Stomach (tissue), 19 donors: ENCODE measurements at places on chromosomes 7 and 10.

- no peak overlapping the region for H3K4me3 ChIP-seq
- no peaks in the 10 kb centered on the region for H3K4me1 ChIP-seq
- H3K36me3 ChIP-seq: no peaks in the 10 kb centered on the region
- no peak for DNase-seq
Measured at GRCh38 chr10:75607576-75607975, 176.2 kb downstream of the LRMDA start.

DNA sequence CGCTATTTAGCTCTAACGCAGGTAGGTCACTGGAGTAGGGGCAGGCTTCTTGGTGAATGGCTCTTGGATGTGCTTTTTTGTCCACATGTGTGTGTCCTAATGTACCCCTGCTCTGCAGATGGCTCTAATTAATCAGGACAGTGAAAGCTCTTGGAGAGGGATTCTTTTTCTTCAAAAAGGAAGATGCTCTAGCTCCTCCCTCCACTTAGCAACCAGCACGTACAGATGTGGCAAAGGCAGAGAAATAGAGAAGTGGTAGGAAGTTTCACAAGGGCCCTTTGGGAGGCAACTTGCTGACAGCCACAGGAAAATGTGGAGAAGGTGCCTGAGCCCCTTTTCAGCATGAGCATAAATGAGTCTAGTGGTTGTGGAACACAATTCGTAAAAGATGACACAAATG, 221.7 kb downstream of the PLXNA4 start:
- DNase-seq: peak; percentile 14
- H3K27me3 ChIP-seq: peaks cover 7% of the 10 kb centered on the region
- H3K36me3 ChIP-seq: no peaks in the 10 kb centered on the region
- H3K4me1 ChIP-seq: peaks cover 7% of the 10 kb centered on the region
- no peak overlapping the region for H3K27ac ChIP-seq

DNA sequence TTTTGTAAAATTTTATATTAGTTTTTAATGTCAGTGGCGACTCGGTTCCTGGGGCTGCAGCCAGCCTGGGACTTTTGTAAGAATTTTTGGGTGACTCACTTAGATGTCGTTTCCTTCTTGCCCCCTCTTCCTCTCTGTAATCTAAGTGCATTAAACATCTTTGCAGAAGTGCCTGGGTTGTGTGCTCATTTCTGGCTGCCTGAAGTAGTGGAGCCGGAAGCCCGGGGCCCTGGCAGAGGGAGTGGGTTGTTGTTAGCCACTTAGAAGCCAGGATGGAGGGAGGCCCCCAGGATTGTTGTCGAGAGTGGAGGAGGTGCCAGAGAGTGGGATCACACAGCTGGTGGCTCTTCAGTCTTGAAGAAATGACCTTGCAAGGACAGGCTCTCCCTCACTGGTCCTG, 11.0 kb upstream of the TRIM8 start:
- no peaks in the 10 kb centered on the region for H3K27me3 ChIP-seq
- peak overlapping the region; percentile 26 for H3K27ac ChIP-seq
- H3K4me3 ChIP-seq: no peak overlapping the region
- DNase-seq: no peak
- H3K36me3 ChIP-seq: peaks cover 29% of the 10 kb centered on the region

- no peak overlapping the region for H3K27ac ChIP-seq
- peak; percentile 12 for DNase-seq
- no peaks in the 10 kb centered on the region for H3K27me3 ChIP-seq
- H3K4me3 ChIP-seq: no peak overlapping the region
Measured at GRCh38 chr7:150361402-150361801, 7.2 kb upstream of the REPIN1 start.

DNA sequence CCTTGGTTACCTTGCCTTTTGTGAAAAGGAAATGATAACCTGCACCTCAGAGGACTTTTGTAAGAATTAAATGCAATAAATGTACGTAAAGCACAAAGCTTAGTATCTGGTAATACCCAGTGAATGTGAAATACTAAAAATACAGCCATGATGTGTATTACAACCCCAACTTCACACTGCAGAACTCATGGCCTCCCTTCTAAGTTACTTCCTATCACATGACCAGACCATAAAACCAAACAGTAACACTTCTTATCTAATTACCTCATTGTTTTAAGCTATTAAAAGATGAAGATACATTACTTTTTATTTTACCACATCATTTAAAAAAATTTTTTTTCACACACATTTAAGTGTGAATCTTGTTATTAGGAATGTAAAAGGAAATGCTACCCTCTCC, 29.0 kb downstream of the VPS41 start:
- DNase-seq: no peak
- H3K27me3 ChIP-seq: no peaks in the 10 kb centered on the region
- H3K4me3 ChIP-seq: no peak overlapping the region

- H3K36me3 ChIP-seq: no peaks in the 10 kb centered on the region
- no peak overlapping the region for H3K27ac ChIP-seq
- H3K27me3 ChIP-seq: peaks cover 20% of the 10 kb centered on the region
- no peak overlapping the region for H3K4me3 ChIP-seq
- H3K4me1 ChIP-seq: no peaks in the 10 kb centered on the region
- peak; percentile 9 for DNase-seq
Measured at GRCh38 chr10:71080381-71081228, 131.8 kb upstream of the UNC5B start.

- no peak overlapping the region for H3K27ac ChIP-seq
- no peaks in the 10 kb centered on the region for H3K36me3 ChIP-seq
- no peak overlapping the region for H3K4me3 ChIP-seq
- H3K27me3 ChIP-seq: no peaks in the 10 kb centered on the region
Measured at GRCh38 chr7:18276380-18276779, 219.2 kb upstream of the HDAC9 start.

GRCh38 chr7:149448961-149449360, 11.9 kb downstream of the ZNF777 start:
- DNase-seq: no peak
- H3K36me3 ChIP-seq: peaks cover 96% of the 10 kb centered on the region
- H3K27me3 ChIP-seq: no peaks in the 10 kb centered on the region
- no peaks in the 10 kb centered on the region for H3K4me1 ChIP-seq
- no peak overlapping the region for H3K27ac ChIP-seq

DNA sequence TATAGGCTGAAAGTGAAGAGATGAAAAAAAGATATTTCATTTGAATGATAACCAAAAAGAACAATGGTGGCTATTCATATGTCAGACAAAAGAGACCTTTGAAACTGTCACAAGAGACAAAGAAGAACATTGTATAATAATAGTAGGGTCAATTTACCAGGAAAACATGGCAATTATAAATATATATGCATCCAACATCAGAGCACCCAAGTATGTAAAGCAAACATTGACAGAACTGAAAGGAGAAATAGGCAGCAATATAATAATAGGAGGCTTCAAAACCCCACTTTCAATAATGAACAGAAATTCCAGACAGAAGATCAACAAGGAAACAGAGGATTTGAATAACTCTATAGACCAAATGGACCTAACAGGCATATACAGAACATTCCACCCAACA, 876.2 kb downstream of the GRID1 start:
- H3K4me3 ChIP-seq: no peak overlapping the region
- no peak overlapping the region for H3K27ac ChIP-seq
- no peaks in the 10 kb centered on the region for H3K36me3 ChIP-seq
- DNase-seq: no peak
- H3K27me3 ChIP-seq: no peaks in the 10 kb centered on the region

DNA sequence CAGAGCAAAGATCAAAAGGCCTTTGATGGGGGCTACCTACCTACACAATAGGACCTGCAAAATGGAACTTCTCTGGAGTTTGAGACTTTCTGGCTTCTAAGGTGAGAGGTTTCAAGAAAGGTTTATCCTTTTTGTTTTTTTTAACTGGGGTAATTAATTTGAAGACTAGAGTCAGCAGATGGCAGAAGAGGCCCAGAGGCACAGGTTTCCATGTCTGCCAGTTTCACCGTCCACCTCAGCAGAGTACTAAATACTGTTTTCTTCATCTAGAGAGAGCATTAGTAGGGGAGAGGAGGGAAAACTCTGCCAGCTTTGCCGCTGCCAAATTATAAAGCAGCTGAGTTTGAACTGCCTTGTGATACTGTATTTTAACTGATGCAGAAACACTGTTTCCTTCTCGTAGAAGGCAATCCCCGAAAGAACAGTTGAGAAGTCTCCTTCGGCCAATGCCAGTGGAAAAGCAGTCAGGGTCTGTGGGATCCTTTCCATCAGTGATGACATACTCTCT, 138.7 kb downstream of the SLC25A13 start:
- H3K4me3 ChIP-seq: no peak overlapping the region
- no peaks in the 10 kb centered on the region for H3K27me3 ChIP-seq
- H3K36me3 ChIP-seq: peaks cover 66% of the 10 kb centered on the region
- H3K4me1 ChIP-seq: no peaks in the 10 kb centered on the region
- no peak overlapping the region for H3K27ac ChIP-seq

DNA sequence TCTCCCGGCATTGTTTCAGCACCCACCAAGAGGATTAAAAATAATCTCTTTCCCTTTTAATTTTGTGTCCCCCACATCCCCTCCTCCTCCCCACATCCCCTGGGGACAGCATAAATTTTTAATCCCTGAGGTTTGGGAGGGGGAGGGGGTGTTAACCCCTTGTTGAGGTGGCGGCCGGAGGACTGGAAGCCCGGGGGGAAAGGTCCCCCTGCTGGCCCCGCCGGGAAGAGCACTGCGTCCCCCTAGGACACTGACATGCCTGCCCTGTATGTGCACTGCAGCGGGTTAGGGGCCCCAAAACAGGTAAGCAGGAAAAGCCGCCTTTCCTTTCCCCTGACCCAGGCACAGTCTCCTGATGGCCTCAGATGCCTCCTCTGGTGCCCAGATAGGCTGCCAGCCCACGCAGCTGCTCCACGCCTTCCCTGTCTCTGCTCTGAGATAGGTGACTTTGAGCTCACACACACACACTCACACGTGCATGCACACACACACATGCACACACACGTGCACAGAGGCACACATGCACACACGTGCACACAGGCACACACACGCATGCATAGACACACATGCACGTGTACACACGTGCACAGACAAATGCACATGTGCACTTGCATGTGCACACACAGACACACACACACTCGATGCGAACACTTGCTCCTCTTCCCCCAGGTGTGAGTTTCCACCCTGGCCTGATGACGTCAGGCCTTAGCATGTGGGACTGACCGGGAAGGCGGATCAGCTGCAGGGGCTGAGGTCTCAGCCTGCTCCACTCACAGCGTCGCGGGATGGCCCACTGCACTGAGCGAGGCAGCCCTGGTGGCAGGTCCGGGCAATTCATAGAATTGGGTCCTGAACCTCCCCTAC, 12.3 kb downstream of the CNPY1 start:
- H3K36me3 ChIP-seq: no peaks in the 10 kb centered on the region
- DNase-seq: peak; percentile 55
- H3K27me3 ChIP-seq: peaks cover 30% of the 10 kb centered on the region

DNA sequence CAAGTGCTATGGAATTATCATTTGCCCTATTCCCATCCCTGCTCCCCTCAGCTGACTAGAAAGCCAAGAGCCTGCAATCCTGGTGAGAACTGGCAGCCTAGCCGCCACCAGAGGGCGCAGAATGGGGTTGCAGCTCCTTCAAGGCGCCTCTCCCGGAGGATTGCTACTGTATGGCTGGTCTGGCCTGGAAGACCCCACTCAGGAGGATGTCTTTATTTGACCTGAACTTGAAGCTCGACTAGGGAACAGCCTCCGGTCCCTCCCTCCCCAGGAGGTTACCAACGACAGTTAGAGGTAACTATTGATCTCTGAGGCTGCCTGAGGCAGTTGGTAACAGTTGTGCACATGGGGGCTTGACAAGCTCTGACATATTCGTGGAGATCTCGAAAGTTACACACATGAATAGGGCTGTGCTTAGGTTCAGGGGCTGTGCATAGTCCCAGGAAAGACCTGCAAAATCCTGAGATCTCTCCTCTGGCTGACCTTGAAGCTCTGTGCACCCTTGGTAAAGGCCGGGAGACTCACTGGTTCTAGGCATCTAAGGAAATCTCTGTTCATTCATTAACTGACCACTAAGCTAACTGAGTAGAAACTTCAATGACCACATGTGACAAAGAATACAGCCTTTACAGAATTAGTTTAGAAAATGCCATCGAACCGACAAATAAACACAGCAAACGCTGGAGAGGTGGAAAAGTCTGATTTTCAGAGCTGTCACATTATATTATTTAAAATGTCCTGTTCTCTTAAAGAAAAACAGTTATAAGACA, 65.7 kb downstream of the TSPAN12 start:
- DNase-seq: peak; percentile 90
- H3K4me3 ChIP-seq: no peak overlapping the region
- no peaks in the 10 kb centered on the region for H3K4me1 ChIP-seq

DNA sequence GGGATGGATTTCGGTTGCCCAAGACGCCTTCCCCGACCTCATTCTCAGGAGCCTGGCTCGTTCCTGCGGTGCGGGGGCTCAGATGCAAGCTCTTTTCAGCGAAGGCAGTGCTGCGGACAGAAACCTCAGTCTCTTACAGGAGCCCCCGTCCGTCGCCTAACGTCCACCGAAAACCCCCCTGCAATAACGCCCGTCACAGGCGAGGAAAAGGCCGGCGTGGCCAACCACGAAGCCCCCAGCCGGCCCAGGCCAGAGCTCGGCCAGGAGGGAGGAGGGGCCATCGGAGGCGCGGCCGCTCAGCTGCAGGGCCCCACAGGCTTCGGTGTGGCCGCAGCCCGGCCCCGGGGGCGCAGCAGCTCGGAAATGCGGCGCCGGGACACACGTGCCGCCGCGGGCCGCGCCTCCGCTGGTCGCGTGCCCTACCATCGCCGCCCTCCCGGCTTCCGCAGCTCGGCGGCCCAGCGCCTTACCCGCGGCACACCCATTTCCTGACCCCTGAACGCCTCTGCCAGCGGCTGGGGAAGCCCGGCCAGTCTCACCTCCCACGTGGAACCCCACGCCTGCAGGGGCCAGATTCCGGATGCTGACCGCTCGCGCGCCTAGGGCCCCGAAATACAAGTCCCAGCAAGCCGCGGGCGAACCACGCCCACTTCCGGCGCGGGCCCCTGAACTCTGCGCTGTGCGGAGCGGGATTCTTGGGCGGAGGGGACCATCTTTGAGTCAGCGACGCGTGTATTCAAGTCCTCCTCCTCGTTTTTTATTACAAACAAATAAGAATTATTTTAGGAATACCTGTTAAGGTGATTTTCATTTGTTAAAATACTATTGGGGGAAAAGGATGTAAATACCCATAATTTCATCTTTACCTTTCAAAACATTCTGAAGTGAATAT, at the start of gene ZNF239:
Gene ZNF239 (minus strand): TSS at position 616 of the 892 bp plus-strand sequence. CDS start 16,537 bp downstream, outside the sequence.
- H3K4me1 ChIP-seq: peaks cover 24% of the 10 kb centered on the region
- peak; percentile 97 for DNase-seq
